Left kidney (tissue), 8 donors: ENCODE measurements at places on chromosomes 11 and 22.

GRCh38 chr11:23278121-23278520 is 417.8 kb upstream of the CCDC179 start:
- DNase-seq = no peak

GRCh38 chr22:18069041-18069440 is 8.7 kb upstream of the PEX26 start:
- no peak for DNase-seq

- peak; percentile 32 for DNase-seq
Measured at GRCh38 chr11:79393362-79394043, 47.3 kb downstream of the TENM4 start.

DNA sequence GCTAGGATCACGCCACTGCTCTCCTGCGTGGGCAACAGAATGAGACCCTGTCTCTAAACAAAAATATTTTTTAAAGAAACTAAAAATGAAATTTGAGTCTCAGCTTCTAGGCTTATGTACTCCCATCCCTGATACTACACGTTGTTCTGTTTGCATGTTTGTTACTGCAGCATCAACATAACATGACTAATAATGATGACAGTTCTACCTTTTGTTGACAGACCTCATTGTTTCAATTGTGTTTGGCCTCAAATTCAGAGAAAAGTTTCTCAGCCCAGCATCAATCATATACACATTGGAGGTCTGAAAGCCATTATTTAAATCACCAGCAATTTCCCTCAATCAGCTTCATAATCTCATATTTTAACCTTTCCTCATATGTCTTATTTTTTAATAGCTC is 20.8 kb downstream of the LAYN start:
- no peak for DNase-seq

DNA sequence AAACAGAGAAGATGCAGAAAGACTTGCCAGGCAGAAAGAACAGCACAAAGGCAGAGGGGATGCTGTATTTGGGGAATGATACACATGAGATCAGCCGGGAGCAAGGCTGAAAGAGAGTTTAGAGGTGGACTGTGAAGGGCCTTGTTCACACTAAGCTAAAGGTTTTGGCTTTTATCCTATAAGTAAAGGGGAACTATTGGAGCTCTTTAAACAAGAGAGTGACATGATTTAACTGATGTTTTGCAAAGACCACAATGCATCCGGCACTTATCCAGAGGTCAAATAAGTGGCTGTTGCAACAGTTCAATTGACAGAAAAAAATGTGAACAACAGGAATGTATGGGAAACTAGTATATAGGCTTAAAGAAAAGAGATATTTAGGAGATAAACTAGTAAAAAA is 64.7 kb upstream of the RRAS2 start:
- DNase-seq = no peak

GRCh38 chr11:123033895-123034294 is 28.0 kb downstream of the HSPA8 start:
- no peak for DNase-seq
